Hypothalamus (tissue), 51 donors: ENCODE measurements at places on chromosomes 13 and 19.

GRCh38 chr19:44869733-44870470, 21.2 kb upstream of the TOMM40 start:
- no peak for DNase-seq

DNA sequence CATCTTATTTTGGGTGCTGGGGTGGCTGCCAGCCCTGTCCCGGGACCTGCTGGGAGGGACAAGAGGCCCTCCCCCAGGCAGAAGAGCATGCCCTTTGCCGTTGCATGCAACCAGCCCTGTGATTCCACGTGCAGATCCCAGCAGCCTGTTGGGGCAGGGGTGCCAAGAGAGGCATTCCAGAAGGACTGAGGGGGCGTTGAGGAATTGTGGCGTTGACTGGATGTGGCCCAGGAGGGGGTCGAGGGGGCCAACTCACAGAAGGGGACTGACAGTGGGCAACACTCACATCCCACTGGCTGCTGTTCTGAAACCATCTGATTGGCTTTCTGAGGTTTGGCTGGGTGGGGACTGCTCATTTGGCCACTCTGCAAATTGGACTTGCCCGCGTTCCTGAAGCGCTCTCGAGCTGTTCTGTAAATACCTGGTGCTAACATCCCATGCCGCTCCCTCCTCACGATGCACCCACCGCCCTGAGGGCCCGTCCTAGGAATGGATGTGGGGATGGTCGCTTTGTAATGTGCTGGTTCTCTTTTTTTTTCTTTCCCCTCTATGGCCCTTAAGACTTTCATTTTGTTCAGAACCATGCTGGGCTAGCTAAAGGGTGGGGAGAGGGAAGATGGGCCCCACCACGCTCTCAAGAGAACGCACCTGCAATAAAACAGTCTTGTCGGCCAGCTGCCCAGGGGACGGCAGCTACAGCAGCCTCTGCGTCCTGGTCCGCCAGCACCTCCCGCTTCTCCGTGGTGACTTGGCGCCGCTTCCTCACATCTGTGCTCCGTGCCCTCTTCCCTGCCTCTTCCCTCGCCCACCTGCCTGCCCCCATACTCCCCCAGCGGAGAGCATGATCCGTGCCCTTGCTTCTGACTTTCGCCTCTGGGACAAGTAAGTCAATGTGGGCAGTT, 8.6 kb downstream of the CALM3 start:
- no peak for DNase-seq

- DNase-seq: no peak
Observed at GRCh38 chr19:29062475-29063435, 150.2 kb downstream of the UQCRFS1 start.

DNA sequence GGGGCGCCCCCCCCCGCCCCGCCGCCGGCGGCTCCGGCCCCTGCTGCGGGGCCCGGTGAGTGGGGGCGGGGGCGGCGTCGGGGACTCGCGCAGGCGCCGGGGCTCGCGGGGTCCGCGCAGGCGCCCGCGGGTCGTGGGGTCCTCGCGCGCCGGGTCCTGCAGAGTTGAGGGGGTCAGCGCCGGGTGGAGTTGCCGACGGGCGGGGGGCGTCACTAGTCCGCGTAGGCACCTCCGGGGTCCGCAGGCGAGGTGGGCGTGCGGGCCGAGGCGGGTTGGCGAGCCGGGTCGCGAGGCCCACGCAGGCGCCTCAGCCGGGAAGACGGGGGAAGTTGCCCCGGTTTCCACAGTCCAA, 365 bp downstream of the PPP6R1 start:
- DNase-seq: peak; percentile 59

GRCh38 chr19:1992759-1993260, 22.7 kb downstream of the BTBD2 start:
- no peak for DNase-seq

DNA sequence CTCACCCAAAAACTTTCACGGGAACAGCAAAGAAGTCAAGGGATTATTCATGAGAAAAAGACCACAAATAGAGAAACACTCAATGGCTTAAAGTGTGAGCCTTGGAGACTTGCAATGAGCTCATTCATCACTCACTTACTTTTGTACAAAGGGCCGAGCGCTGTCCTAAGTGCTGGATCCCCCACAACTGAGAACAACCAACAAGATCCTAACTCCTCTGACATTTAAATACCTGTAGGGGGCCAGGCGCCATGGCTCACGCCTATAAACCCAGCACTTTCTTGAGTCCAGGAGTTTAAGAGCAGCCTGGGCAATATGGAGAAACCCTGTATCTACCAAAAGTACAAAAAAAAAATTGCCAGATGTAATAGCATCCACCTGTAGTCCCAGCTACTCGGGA, 29.4 kb upstream of the ZNF507 start:
- no peak for DNase-seq

- peak; percentile 73 for DNase-seq
Observed at GRCh38 chr19:50565984-50566903, 2.0 kb downstream of the LRRC4B start.

- DNase-seq: no peak
Observed at GRCh38 chr19:33395561-33396550, 22.3 kb downstream of the CEBPG start.

- DNase-seq: no peak
Observed at GRCh38 chr19:13079542-13079986, 23.1 kb downstream of the LYL1 start.

DNA sequence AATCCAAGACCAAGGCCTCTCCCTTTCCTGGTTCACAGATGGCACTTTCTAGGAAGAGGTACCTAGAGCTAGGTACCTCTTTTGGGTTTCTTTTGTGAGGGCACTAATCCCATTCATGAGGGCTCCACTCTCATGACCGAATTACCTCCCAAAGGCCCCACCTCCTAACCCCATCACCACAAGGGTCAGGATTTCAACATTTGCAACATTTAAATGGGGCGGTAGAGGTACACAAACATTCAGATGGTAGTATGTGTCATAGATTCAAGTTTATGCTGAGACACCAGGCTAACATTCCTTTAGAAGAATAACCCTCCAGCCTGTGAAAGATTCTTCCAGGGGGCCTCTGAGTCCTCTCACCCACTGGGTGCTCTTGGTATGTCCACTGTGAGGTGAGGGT, 116.3 kb downstream of the FOXO1 start:
- no peak for DNase-seq

DNA sequence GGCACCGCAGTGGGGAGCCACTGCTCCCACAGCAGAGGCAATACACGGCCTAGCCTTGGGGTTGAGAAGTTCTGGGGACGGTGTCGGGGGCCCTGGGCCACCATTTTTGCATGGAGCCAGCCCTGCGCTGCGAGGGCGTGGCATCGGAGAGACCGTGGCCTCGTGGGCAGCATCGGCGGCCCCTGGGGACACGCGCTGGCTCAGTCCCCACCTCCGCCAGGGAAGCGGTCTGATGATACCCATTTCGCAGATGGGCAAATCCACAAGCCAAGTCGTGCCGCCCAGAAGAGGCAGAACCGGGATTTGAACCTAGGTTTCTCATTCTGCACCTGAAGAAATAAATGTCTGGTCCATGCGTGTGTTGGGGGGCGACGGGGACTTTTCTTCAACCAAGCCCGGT, 1.2 kb upstream of the UPK1A start:
- DNase-seq: no peak

GRCh38 chr19:7605490-7606222, 10.0 kb downstream of the CAMSAP3 start:
- no peak for DNase-seq

DNA sequence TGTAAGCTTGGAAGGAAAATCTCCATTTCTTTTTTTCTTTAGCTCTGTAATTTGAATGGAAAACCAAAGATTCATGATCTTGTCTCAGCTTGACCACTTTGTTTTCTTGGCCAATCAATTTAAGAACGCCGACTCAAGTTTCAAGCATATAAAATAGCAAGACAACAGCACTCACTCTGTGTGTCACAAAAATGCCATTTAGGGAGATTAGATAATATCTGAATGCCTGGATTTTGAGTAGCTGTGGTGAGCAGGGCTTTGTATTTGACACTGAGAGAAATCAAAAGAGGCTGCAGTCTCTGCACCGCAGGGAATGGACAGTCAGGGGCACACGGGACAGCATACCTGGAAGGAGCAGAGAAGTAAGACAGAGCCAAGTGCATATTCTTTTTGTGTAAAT, 209.5 kb upstream of the SLC10A2 start:
- DNase-seq: no peak

DNA sequence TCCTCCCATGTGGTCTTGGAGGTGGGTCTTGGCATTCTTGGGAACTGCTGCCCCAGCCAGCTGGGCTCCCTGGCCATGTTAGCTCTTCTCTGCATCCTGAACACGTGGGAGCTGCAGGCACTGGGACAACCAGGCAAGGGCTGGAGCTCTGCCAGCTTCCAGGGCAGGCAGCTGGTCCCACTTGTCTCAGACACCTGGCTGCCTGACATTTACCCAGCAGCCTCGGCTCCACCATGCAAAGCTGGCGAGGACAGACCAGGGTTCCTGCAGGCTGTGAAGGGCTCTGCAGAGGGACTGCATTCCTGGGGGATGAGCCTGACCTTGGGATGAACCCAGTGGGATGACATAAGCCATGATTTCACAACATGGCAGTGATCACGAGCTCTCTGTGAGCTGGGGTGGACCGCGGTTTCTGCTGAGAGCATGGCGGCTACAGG, 99.0 kb upstream of the TSHZ3 start:
- no peak for DNase-seq

- DNase-seq: no peak
Observed at GRCh38 chr19:8451885-8452284, 7.1 kb downstream of the HNRNPM start.

DNA sequence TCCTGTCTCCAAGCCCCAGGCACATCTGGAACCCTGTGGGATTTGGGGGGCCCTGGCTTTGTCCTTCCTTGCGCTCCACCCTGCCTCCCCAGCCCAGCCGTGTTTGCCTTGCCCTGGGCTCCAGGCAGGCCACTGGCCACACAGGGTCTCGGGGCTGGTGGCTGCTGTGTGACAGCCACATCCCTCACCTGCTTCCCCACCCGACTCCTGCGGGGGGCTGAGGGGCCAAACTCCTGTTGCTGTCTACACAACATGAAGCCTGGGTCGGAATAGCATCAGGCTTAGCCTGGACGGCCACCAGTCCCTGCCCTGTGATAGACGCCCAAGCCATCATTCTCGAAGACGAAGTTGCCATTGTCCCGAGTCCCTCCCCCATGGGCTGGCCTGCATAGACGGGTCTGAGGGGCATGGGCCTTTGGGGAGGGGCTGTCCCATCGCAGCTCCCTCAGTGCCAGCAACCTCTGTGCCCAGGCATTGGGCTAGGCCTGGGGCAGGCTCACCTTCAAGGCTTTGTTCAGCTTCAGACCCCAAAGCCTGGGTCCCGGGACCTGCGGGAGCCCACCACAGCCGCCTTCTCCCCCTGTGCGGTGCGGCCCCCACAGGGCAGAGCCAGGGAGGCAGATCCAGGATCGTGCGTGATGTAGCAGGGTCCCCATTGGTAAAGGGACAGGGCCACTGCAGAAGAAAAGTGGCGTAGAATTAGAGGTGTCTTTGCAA, 15.5 kb upstream of the TEKTIP1 start:
- DNase-seq: no peak

DNA sequence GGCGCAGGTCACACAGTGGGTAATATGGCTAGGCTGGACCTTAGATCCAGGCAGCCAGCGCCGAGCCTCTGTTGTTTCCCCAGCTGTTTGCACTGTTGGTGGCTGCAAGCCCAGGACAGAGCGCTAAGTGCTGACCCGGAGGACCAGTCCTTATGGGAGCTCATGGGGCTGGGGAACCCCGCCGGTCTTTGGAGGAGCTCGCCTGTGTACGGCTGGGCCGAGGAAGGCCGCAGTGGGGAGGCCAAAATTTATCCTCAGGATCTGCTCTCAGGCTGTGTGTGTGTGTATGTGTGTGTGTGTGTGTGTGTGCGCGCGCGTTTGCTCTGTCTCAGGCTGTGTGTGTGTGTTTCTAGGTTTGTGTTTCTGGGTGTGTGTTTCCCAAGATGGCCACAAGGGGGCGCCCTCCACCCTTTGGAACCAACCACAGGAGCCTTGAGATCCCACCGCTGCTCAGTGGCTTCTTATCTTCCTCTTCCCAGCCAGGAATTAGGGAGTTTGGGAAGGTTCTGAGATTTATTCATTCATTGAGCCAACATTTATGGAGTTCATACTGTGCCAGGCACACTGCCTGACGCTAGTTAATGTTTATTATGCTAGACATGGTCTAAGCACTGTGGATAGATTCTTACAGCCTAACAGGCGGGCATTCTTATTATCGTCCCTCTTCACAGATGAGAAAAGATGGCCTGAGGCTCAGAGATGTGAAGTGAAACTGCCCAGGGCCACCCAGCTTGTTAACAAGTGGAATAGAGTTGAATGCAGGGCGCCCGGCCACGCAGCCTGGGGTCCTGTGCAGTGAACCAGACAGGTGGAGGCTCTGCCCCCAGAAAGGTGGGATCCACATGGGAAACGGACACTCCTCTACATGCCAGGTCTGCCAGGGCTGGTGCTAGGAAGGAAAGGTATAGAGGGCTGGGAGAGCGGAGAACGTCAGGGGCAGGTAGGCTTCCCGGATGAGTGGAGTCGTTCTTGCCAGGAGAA, 13.0 kb downstream of the PGLYRP1 start:
- peak; percentile 81 for DNase-seq

DNA sequence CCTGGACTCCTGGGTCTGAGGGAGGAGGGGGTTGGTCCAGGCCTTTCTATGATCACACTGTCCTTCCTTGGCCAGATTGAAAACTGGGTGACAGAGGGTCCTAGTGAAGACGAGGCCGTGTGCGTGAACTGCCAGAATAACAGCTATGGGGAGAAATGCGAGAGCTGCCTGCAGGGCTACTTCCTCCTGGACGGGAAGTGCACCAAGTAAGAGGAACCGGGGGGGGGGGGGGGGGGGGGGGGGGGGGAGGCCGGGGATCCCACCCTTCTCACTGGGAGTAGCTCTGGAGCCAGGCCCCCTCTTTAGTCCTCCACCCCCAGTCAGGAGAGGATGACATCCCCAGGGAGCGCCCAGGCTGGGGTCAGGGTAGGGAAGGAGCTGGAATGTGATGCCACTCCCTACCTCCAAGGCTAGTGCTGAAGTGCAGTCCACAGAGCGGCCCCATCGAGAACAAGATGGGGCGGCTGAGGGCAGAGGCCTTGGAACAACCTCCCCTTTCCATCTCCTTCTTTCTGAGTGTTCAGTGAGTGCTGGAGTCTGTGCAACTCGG, 19.4 kb downstream of the CNFN start:
- no peak for DNase-seq

- DNase-seq: no peak
Observed at GRCh38 chr13:37495046-37495445, 103.5 kb downstream of the POSTN start.

GRCh38 chr13:33270895-33271538, 14.5 kb downstream of the STARD13 start:
- no peak for DNase-seq

DNA sequence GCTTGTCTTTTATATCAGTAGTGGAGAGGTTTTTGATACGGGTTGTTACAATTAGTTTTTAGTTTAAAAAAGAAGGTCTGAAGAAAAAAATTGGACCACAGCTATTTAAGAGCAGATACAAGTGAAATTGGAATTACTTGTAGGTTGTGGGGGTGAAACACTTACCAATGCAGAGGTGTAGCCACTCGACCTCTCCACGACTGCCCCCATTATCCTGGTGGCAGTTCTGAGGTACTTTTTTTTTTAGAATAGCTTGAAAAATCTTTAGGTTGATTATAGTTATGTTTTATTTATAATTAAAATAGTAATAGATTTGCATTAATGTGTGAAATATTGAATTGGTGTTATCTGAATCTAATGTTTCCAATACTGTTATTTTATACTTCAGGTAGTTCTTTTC, 60.7 kb downstream of the PAN3 start:
- no peak for DNase-seq

- DNase-seq: no peak
Observed at GRCh38 chr13:72875233-72875632, 93.3 kb downstream of the PIBF1 start.

- DNase-seq: no peak
Observed at GRCh38 chr19:32909257-32909656, 39.7 kb upstream of the SLC7A9 start.
